ENCODE measurements at places on chromosomes 3 and 15.

DNA sequence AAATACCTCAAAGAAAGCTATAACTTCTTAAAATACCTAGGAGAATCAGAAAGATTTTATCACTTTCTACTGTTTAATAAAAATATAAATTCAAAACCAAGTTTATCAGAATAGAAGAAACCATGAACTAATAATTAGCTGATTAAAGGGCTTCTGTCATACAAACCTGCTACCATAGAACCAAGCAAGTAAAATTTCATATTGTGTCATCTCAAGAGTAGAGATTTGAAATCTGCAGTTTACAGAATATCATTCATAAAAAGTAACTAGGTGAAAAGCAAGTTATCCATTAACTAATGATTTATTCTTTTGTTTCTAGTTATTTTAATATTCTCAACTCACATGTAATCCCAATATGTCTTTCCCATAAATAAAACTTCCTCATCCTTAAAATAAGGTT is 36.8 kb upstream of the XXYLT1 start:
- no peak for DNase-seq

DNA sequence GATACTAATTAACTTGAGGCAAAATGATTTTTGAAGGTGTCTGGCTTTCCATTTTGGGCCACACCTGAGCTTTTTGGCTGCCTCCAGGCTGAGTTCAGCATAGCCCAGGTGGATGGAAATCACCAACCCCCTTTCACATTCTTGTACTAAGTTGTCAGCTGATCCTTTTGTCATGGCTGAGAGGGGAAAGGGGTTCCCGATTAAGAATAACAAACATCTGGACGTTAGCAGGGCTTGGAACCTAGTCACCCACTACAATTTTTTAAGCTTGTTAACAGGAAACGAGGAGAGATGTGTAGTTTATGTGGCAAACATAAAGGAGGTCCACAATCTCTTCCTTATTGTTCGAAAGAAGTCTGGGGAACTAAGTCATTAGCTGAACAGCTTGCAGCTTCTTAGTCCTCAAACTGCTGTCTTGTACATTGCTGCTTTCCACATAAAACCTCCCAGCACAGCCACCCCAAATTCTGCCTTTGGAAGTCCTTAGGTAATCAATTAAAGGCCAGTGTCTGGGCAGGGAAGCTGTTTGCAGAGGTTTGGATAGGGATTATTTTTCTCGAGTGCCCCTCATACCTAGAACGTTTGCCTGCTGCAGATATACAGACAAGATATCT is 5.0 kb downstream of the NR2F2 start:
- DNase-seq: no peak

DNA sequence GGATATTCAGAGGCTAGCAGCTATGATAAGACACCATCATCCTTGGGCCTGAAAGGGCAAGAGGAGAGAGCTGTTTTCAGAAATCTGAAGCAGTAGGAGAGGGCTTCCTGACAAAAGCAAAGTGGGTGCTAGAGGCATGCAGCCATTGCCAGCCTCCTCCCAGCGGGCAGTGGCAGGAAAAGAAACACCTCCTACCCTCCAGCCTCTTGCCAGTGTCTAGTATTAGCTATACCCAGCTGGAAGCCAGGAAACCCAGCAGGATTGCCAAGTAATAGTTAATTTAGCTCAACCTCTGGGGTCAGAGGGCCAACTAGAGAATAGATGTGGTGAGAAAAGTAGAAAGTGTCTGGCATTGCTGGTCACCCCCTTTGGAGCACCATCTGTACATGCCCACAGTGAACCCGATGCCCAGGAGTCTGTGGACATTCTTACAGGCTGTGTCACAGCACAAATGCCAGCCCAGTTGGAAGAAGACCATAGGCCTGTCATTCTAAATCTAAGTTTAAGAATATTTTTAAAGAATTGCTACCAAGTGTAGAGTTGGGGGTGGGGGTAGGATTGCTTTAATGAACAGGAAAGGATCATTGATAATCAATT is 85.3 kb downstream of the HCN4 start:
- no peak for DNase-seq

DNA sequence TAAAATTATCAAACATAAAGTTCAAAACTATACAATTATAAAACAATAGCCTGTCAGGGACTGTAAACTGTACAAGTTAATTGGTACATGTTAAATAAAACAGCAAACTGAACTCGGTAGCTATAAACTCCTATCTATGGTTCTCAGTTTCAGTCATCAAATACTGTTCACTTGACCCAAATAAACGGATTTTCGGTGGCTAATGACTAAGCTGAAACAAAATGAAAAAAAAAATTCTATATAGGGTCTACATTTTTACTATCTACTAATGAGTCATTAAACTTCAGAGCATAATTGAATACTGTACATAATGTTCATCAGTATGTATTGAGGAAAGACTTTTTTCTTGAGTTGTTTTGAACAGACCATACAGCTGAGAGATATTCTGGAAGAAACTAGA is 6.6 kb downstream of the PROK2 start:
- no peak for DNase-seq

- DNase-seq: no peak
Observed at GRCh38 chr3:8445861-8446260, 55.8 kb upstream of the LMCD1 start.

DNA sequence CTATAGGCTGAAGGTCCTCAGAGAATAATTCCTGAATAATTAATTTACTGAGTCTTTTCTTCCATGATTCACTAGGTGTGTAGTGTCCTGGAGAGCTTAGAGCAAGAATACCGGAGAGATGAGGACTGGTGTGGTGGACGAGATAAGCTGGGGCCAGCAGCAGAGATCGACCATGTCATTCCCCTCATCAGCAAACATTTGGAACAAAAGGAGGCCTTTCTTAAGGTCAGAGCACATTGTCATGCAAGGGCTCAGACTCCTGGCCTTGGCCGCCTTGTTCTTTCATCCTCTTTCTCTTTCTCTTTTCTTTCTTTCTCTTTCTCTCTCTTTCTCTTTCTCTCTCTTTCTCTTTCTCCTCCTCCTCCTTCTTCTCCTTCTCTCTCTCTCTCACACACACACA is 291.4 kb upstream of the UMPS start:
- DNase-seq: no peak

GRCh38 chr15:69782809-69783208 is 314.9 kb downstream of the TLE3 start:
- DNase-seq: no peak

GRCh38 chr15:31415201-31415600 is 88.6 kb downstream of the KLF13 start:
- no peak for DNase-seq

DNA sequence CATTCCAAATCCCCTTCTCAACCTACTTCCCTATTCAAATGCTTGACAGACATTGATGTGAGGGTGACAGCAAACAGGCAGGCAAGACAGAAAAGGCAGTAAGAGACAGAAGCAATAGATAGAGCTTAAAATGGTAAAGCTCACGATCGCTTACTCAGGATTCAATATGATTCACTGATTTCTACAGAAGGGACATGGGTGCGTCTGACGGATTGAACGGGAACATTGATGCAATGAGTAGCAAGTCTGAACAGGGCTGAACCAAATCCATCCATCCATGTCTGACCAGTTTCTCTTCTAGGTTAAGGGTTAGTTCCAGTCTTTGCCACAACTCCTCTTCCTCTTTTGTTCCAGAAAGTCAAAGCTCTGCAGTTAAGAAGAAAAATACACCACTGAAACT is 35.1 kb downstream of the P2RY1 start:
- no peak for DNase-seq

GRCh38 chr3:62672270-62672987 is 202.8 kb downstream of the CADPS start:
- DNase-seq: no peak

DNA sequence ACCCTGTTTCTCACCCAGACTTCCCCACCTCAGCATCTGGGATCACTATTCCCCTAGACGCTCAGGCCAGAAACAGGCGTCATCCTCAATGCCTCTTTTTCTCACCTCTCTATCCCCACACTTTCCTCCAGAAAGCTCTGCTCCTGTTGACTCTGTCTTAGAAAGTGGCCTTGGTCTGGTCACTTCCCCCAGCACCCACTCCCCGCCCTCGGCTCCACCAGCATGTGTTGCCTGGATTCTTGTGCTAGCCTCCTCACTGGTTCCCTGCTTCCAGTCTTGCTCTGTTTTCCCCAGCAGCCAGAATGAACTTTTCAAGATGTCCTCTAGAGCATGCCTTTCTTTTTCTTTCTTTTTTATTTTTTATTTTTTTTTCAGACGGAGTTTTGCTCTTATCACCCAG is 39.7 kb upstream of the ESYT3 start:
- DNase-seq: no peak

DNA sequence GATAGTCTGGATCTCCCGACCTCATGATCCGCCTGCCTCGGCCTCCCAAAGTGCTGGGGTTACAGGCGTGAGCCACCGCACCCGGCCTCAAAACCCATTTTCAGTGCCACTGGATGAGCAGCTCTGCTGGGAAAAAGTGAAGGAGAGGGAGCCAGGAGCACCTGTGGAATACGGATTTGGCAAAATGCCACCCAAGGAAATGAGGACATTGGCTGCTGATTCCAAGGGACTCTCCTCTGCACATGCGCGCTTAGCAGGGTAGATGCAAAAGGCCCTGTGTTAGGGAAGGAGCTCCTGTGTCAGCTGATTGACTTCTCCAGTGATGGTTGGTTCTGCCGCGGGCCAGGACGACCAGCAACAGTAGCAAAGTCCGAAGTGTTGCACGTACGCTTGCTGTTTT is 43.4 kb upstream of the IGF1R start:
- DNase-seq: no peak

DNA sequence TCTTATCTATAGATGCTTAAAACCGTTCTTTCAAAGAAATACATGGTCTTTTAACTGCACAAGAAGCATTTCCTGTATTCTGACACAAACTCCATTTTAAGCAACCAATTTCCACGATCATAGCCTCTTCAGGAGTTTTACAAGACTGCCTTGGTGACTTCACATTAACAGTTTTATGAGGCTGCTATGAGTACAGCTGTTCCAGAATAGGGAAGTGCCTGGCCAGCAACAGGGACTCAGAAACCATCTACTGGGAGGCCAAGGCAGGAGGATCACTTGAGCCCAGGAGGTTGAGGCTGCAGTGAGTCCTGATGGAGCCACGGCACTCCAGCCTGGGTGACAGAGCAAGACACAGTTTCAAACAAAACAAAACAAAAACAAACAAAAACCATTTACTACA is 78.4 kb downstream of the B3GNT5 start:
- no peak for DNase-seq

GRCh38 chr15:84789762-84790161 is 27.4 kb upstream of the ALPK3 start:
- no peak for DNase-seq

DNA sequence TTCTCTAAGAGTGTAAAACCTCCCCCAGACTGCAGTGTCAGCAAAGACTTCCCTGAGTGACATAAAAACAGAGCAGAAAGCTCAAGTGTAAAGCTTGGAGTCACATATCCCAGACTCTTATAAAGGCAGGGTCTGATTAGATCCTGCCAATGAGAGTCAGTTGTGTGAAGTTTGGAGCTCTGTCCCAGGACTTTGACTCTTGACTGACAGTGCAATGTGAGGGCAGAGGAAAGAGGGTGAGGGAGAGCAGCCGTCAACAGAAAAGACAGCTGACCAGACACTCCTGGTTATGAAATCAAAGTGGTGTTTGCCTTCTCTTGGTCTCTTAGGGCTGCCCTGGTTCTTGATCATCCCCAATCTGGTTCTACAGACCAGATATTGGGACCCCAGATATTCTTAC is 393.2 kb downstream of the ERC2 start:
- no peak for DNase-seq

DNA sequence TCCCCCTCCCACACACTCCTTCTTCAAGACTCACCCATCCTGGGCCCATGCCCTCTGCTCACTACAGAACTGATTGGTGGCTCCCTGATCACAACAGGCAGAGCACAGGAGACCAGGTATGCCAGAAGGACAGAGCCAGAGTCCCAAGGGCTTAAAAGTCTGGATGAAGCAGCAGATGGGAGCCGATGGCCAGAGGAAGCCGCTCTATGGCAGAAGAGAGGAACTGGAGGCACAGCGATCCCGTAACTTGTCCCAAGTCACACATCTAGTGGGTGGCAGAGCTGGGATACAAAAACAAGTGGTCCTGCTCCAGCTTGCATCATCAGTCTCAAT is 20.7 kb downstream of the ITGA11 start:
- no peak for DNase-seq

- DNase-seq: no peak
Observed at GRCh38 chr3:46196261-46196957, 11.7 kb downstream of the CCR1 start.

DNA sequence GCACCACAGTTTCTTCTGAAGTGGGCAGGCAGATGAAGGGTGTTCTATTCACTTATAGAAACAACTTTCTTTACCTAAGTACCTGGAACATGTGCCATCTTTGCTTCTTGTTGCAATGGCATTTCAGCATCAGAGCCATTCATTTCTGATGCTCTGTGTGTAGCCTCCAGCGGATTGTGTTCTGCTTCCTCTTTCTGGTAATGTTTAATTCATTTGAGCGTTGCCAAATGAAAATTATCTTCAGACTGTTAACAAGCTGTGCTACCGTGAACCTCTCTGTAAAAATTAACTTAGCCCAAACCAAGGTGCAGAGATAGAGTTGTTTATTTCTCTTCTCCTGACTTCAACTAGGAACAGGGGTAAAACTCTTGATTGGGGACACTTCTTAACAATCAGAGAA is 302.0 kb downstream of the EDEM1 start:
- no peak for DNase-seq

- DNase-seq: no peak
Observed at GRCh38 chr3:39086144-39086543, 21.3 kb downstream of the GORASP1 start.

- DNase-seq: no peak
Observed at GRCh38 chr3:139427283-139428060, 38.0 kb upstream of the COPB2 start.

GRCh38 chr15:38826880-38827279 is 262.3 kb upstream of the RASGRP1 start:
- no peak for DNase-seq

- no peak for DNase-seq
Observed at GRCh38 chr3:42898896-42899675, 6.9 kb upstream of the ZNF662 start.

GRCh38 chr15:101112336-101113113 is 139.3 kb downstream of the CHSY1 start:
- DNase-seq: no peak

DNA sequence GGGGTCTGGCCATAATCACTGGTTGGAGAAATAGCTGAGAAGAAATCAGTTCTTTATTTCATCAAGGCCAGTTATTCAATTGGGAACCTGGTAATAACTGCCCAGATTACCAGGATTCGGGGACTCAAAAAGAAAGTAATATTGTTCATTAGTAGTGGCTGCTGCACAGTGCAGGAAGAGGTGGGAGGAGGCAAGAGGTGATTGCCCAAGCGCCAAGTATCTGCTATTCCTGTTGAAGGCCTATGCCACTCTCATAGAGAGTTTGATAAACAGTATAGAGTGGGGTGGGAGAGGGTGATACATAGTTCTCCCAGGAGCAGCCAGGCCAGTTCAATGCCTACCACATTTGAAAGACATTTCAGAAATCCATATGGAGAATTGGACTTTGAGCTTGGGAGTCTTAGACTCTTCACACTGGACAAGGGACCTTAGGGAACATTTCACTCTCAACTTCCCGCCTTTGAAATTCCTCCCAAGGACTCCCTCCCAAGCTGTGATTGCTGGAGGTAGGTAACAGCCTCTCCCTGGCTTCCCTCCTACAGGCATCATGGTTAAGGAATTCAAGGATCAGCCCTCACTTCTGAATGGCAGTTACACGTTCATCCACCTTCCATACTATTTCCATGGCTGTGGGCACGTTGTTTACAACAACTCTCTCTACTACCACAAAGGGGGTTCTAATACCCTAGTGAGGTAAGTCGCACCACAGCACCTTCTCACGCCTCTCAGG is 59.8 kb downstream of the GLDN start:
- DNase-seq: no peak

All from activated T-helper 1 cell treated with anti-CD3 and anti-CD28 coated beads, Interleukin-2, amount 50 U/mL, for 16 hours (primary cell).